Renal pelvis (tissue), 12 donors: ENCODE measurements at places on chromosomes 4 and X. TPM values are rescaled to one million over a fixed set of nuclear protein-coding genes. Genes with fewer than 3 reads are reported as not detected.
A peak's percentile ranks its signal among the peaks of the same experiment; 100 is the strongest.

DNA sequence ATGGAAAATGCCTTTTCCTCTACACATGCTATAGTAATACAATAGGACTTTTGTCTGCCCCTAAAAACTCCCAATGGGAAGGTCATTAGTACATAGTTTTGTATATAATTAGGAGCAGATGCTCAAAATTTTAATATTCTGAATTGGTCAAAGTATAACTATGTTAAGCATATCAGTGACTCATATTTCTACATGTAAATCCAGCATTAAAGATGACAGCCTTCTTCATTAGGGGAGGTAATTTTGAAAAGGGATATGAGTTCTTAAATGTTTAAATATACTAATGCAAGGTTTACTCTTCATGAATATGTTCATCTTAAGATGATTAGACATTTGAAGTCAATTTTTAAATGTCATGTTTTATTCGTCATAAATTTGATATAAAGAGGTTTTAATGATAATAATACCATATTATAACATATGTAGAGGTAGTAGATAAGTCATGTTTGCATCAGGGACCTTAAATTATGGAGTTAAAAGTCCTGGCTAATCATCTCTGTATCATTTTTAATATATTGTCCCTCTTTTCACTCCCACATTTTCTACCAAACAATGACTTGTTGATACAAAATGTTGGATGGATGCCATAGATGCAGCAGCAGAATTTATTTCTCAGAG, 218.8 kb downstream of the STPG2 start:
- DNase-seq, result no peak

DNA sequence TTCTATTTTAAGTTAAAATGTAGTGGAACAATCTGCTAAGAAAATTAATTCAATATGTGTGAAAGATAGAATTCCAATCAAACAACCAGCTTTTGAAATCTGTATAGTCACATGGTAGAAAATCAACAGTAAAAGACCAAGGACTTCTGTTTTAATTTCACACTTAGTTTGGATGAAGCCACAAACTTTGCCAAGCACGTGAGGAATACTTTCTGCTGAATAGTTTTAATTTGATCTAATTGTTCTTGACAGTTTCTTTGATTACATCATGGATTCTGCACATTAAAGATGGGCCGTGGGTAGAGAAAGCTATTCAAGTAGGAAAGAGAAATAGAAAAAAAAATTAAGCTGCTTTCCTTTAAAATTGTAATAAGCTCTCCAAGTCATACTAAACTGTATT, 137.9 kb upstream of the FAM241A start:
- DNase-seq, result no peak

BTC gene
- 4.7 TPM for polyA plus RNA-seq

GRCh38 chrX:53421772-53422085, 725 bp downstream of the SMC1A start:
- no peak for DNase-seq

- no peak for DNase-seq
These were observed 196.7 kb upstream of the KLF3 start for GRCh38 chr4:38467296-38467695.

- no peak for DNase-seq
These were observed 14.3 kb upstream of the MTNR1A start for GRCh38 chr4:186569533-186570192.

DNA sequence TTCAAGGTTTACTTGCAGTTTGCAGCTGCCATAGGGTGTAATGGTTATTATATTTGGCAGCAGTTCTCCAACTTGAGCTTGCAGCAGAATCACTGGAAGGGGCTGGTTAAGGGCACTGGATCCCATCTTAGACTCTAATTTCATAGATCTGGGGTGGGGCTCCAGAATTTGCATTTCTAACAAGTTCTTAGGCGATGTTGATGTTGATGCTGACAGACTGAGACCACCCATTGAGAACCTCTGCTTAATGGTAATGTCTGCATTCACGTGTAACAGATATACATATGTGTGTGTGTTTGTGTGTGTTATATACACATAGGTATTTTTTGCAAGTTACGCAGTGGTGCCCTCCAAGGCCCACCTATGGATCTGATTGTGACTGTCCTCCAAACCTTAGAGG, 13.8 kb downstream of the TENM3 start:
- DNase-seq, result no peak

EFNB1 gene
- 141 TPM for polyA plus RNA-seq

GRCh38 chr4:7736436-7737267, 203.0 kb downstream of the AFAP1 start:
- peak; percentile 48 for DNase-seq

GRCh38 chr4:52015366-52015765, 4.8 kb downstream of the LRRC66 start:
- DNase-seq, result no peak

DNA sequence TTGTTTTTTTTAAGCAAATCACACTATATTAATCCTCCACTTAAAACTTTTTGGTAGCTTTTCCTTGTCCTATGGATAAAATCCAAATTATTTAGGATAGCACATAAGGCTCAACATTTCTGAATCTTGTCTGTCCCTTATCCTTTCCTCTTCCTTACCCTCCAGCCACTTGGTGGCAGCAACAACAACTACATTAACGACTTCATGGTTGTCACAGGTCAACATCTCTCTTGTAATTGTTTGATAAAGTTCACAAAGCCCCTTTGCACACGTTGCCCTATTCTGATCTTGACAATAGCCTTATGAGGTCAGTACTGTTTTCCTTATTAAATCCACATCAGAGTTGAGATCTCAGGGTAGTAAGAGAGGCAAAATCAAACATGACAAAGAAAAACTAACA, 269.0 kb upstream of the PABPC4L start:
- DNase-seq, result peak; percentile 16

DNA sequence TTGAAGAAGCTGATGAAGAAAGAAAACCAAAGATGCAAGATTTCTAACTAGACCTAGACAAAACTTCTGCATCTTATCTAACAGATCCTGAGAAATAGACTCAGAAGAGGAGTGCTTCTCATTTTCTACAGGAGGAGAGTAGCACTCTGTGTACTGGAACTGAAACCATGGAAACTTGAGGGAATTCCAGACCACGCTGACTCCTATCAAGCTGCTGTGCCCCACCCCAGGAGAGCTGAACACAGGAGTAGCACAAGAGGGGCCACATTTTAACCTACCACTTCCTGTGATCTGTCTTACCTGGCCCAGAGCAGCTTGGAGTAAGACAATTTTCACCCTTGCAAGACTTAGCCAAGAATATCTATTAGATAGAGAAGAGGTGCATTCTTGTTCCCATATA, 248.9 kb downstream of the SCFD2 start:
- no peak for DNase-seq

HTATSF1 gene
- 95.2 TPM for polyA plus RNA-seq

DNA sequence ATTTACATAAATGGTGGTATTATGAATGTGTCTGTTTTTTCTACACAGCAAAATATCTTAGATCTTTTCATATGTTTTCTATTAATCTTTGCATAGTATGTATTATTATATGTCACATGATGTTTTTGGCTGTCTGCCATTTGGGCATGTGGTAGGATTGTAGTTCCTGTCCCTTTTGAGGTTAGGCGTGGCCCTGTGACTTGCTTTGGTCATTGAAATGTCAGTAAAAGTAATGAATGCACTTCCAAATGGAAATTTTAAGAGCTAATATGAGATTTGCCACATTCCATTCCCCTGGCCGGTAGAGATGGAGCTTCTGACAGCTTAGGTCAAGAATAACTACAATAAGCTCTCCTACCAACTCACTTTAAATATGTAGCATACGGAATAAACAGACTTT, 45.1 kb downstream of the JADE3 start:
- no peak for DNase-seq

HPGD gene
- 60.5 TPM for polyA plus RNA-seq

CENPU gene
- 43.1 TPM for polyA plus RNA-seq

SOD3 gene
- polyA plus RNA-seq, result 13.7 TPM

- DNase-seq, result no peak
These were observed 16.5 kb upstream of the PDCL2 start for GRCh38 chr4:55608591-55608990.
